ENCODE measurements at places on chromosomes 13 and 19.

- no peak for DNase-seq
These were observed 4.8 kb upstream of the CCDC70 start for GRCh38 chr13:51856998-51857397.

GRCh38 chr13:110125157-110125556 is 181.8 kb downstream of the COL4A1 start:
- DNase-seq: no peak

GRCh38 chr13:47081246-47081645 is 184.4 kb upstream of the HTR2A start:
- no peak for DNase-seq

GRCh38 chr13:45108716-45109101 is 11.6 kb upstream of the GTF2F2 start:
- DNase-seq: no peak

GRCh38 chr19:41714598-41714997 is 6.2 kb downstream of the CEACAM5 start:
- DNase-seq: no peak

DNA sequence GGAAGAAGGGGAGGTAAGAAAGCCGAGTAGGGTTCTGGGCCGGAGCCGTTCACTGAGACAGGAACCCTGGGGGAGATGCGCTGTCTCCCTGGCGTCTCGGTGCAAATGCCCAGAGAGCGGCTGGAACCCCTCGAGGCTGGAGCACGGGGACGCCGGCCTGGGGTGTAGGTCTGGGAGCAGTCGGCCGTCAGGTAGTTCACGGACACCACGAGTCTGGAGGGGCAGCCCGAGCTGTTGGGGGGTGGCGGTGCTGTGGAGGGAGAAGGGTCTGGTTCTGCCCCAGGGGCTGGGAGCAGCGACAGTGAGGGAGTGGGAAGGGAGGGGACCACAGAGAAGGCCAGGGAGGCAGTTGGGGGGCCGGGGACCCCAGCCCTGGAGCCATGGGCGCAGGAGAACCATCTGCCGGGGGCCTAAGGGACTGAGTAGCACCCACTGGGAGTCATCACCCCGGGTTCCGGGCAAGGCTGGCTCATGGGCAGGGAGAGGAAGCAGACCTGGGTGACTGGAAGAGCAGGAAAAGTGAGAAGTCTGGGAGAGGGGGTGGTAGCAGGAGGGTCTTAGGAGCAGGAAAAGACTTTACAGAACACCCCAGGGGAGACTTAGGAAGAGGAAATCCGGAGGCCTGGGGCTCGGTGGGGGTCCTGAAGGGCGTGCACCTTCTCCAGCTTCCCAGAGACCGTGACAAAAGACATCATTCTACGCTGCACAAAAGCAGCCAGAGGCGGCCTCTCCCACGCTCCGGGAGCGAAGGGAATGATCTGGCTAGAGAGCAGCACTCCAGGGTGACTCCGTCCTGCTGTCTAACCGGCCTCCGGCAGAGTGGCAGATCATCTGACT is 173.1 kb upstream of the SOX1 start:
- DNase-seq: no peak

DNA sequence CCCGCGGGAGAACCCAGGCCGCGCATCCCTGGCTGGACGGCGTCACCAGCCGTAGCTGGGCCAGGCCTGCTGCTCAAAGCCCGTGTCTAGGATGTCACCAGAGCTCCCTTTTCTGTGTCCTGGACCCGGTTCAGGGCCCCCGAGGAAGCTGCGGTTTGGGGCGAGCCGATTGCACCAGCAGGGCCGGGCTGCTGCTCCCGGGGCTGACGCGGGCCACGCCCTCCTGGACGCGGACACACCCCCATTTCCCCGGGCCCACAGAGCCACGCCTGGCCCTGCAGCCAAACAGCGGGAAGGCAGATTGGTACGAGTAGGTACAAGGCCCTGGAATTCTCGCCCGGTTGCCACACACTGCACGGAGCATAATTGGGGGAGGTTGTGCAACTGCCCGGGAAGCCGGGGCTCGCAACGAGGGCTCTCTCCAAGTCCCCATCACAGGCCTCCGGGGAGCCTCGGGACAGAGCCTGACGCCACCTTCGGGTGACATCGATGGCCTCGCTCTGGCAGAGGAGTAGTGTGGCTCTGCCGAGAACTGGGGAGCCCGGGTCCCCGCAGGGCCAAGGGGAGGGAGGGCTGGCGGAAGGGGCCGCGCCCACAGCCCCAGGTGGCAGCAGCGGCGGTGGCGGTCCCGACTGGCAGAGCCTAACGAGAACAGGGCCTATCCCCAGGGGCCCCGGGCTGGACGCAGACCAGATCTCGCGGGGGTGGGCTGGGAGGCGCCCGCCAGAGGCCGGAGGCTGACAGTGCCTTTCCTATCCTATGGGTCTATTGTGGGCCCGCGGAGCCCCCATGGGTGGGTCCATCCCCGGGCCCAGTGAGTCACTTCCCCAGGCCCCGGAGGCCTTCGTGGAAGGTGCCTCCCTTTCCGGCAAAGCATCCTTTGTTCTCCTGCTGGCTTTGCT is 23.5 kb downstream of the KCTD15 start:
- DNase-seq: no peak

- no peak for DNase-seq
These were observed 4.9 kb downstream of the LMO7 start for GRCh38 chr13:75641026-75641425.

- no peak for DNase-seq
These were observed 557.2 kb downstream of the DCT start for GRCh38 chr13:93922063-93922855.

- no peak for DNase-seq
These were observed 33.9 kb upstream of the MIR17HG start for GRCh38 chr13:91313581-91313980.

- no peak for DNase-seq
These were observed 597.8 kb downstream of the LIG4 start for GRCh38 chr13:107617527-107617926.

DNA sequence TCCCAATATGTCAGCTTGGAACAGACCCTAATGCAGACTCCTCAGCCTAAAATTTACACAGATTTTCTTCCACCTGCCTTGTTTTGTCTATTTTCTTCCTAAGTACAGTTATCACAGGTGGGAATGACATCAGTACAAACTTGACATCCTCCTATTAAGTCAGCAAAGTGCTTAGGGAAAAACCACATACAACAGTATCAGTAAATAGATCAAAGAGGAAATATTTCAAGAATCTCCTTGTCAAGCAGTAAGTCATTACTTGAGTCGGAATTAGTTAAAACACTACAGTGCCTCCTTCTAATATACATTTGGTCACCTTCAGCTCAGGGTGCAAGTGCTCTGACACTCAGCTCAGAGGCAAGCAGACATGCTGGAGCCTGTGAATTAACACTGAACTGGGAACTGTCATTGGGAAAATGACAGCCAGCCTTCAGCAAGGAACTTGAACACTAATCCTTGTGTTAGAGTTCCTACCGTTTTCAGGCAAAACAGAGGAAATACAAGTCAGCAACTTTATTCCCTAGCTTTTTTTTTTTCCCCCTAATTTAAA is 394.3 kb upstream of the HTR2A start:
- no peak for DNase-seq

DNA sequence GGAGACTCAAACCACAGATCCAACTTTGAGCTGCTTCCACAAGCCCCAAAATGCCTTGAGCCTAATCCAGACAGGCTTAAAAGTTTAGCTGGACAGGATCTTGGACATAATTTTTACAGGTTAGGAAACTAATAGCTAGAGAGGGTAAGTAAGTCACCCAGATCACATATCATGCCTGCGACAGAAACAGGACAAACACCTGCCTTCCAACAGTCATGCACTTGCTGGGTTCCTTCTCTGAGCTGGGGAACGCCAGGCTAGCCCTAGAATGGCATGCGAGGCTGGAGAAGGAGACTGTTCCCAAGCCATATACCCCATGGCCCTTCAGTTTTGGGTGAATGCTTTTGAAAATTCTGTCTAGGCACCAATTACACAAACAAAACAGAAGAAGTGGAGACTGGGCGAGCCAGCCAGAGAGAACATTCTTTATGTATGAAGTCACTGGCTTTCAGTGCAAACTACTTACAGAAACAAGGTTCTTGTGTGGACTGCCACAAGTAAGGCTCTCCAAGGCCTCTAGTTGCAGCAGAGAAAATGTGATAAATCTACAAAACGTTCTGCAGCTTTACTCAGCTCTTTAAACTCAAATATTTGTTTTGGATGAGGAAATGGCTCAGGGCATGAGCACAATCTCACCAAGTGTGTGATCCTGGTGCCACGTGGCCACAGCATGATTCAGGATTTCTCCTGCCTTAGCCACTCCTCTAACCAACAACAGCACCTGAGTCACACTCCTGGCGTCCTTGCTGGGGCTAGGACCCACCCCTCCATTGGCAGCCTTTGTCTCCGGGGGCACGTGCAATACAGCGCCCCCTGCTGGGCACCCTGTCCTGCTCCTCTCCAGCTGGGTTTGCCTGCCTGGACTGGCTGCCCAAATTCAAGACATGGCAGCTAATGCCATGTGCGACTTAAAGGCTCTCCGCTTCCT is 73.4 kb upstream of the UBL3 start:
- peak; percentile 38 for DNase-seq

- no peak for DNase-seq
These were observed 29.9 kb downstream of the C13orf46 start for GRCh38 chr13:113943821-113944565.

- no peak for DNase-seq
These were observed 4.6 kb downstream of the TCF3 start for GRCh38 chr19:1647501-1648458.

DNA sequence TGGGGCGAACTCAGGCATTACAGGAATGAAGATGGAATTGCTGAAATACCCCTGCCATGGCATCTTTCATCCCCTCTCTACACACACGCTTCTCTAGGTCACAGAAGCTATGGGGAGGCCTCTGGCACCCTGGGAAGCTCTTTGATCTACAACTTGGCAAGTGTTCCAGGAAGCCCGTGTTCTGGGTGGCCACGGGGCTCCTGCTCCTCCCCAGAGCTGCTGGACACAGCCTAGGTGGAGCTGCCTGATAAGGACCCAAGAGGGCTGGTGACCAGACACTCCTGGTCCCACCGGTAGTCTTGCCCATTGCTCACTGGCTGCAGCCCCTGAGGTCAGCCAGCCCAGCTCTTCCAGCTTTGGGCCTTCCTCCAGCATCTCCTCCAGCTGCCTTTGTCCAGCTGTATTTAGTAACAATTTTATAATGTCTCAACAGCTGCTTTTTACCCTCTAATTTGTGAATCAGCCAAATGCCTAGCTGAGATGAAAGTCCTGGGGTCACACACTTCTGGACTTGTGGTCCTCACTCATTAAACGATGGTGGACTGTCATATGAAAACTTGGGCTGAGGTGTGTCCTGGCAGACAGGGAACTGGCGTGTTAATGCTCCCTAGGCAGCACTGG is 72.8 kb upstream of the SPATA13 start:
- no peak for DNase-seq

DNA sequence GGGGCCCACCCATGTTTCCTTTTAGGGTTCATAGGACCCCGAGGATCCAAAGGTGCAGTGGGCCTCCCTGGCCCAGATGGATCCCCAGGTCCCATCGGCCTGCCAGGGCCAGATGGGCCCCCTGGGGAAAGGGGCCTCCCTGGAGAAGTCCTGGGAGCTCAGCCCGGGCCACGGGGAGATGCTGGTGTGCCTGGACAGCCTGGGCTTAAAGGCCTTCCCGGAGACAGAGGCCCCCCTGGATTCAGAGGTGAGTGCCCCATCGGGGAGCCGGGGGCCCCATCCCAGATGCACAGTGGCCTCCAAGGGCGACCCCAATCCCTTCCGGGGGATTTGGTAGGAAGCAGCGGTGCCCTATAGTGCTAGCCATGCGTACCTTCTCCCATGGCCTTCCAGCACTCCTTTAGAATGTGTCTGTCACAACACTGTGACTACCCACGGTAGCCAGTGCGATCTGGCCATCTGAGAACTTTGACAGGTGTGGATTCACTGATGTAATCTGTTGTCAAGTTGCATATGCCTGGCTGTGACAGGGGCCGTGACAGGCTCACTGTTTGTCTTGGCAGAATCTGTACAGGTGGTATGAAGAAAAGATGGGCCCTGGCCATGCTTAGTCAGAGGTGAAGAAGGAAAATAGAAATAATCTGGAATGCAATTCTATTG is 88.5 kb downstream of the RAB20 start:
- no peak for DNase-seq

GRCh38 chr13:112740502-112741131 is 50.8 kb downstream of the ATP11A start:
- DNase-seq: no peak

GRCh38 chr13:45678282-45678681 is 23.8 kb upstream of the CBY2 start:
- DNase-seq: peak; percentile 32

- no peak for DNase-seq
These were observed 102.7 kb upstream of the POSTN start for GRCh38 chr13:37701306-37701705.

DNA sequence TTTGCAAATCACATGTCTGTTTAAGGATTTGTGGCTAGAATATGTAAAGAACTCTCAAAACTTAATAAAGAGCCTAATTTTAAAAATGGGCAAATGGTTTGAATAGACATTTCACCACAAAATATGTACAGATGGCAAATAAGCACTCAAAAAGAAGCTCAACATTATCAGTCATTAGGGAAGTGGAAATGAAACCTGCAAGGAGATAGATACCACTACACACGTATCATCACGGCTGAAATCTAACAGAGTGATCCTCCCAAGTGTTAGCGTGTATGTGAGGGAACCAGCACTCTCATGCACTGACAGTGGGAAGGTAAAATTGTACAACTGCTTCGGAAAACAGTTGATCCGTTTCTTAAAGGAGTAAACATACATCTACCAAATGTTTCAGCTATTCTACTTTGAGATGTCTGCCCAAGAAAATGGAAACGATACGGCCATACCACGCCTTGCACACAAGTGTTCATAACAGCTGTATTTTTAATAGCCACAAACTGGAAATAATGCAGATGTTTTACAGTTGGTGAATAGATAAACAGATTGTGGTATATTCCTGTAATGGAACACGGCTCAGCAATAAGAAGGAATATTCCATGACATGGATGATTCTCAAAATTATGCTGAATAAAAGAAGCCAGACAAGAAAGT is 14.5 kb downstream of the ARHGEF7 start:
- no peak for DNase-seq

- DNase-seq: no peak
These were observed at the start of gene CPAMD8 for GRCh38 chr19:17026706-17027534. Gene CPAMD8, minus strand, starts transcription at chr19:17026810. Its CDS starts 168 bp downstream, at chr19:17026642.

DNA sequence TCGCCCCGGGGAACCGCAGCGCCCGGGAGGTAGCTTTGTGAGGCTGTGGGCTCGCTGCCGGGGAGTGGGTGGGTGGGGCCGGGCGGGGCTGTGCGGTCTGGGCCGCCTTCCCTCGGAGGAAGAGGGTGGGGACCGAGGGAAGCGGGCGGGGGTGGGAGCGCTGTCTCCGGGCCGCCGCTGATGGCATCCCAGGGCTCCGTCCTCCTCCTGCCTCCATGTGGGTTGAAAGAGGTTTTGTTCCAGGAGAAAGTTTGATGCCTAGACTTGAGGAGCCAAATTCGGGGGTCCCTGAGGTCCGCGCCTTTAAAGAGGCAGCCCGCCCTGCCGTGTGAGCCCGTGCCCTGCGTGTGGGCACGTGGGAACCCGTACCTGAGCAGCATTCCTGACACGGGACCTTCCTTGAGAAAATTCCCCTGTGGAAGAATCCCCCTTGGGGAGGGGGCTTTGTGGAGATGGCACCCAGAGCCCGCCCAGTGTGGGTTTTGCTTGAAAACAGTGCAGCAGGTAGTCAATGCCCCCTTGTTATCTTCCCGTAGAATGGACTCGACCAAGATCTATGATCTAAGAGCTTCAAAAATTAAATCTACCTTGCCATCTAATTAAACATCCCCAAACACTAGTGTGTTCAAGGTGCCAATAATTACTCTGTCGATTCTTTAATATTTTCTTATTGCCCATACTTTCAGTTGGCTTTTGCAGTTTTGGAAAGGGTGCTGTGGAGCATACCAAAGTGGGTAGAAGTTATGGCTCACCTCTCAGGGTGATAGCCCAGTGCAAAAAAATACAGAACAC is 107.8 kb downstream of the RXFP2 start:
- no peak for DNase-seq

- DNase-seq: no peak
These were observed 40.1 kb downstream of the FAM216B start for GRCh38 chr13:42821437-42821836.

Data from NCI-H187 (cell line).